ENCODE measurements at places on chromosomes 2 and 18. TPM values are rescaled to one million over a fixed set of nuclear protein-coding genes. Genes with fewer than 3 reads are reported as not detected.

DNA sequence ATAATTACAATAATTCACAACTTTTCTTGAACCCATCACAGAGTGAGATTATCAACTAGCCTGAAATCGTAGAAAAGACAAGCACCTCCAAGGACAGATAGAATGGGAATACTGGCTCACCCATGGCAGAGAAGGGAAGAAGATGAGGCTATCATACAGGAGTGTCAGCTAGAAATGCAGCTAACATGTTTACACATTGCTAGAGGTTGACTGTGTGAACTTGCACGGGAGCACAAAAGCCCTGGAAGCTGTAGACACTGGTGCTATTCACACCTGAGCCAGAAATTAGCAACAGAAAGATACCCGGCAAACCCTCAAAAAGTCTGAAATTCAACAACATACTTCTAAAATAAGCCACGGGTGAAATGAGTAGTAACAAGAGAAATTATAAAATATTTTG lies 131.8 kb downstream of the ZAP70 start:
- DNase-seq: no peak

- no peak for DNase-seq
Measured at GRCh38 chr2:181052523-181052891, 72.1 kb downstream of the UBE2E3 start.

GRCh38 chr2:22454826-22455485 lies 930.0 kb upstream of the KLHL29 start:
- DNase-seq: no peak

GRCh38 chr18:48902023-48902855 lies 48.5 kb downstream of the SMAD7 start:
- peak; percentile 90 for DNase-seq

- DNase-seq: no peak
Measured at GRCh38 chr2:226077031-226077430, 677.5 kb downstream of the NYAP2 start.

DNA sequence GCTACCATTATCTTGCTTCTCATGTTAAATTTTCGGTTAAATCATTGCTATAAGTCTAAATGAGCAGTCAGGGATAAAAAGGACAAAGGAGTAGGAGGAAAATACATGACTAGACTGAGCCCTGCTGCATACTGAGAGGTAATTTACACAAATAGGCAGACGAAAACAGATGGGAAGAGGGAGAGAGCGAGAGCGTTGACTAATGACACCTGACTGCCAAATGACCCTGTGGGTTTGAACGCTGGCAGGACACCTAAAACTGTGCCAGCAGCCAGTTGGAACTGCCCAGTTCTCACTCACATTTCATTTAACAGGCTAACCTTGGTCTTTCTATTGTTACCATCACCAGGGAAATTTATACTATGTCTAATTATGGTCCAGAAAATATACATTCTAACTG lies 978.2 kb downstream of the CPS1 start:
- DNase-seq: no peak

- DNase-seq: no peak
Measured at GRCh38 chr2:213696442-213696841, 412.2 kb downstream of the SPAG16 start.

DNA sequence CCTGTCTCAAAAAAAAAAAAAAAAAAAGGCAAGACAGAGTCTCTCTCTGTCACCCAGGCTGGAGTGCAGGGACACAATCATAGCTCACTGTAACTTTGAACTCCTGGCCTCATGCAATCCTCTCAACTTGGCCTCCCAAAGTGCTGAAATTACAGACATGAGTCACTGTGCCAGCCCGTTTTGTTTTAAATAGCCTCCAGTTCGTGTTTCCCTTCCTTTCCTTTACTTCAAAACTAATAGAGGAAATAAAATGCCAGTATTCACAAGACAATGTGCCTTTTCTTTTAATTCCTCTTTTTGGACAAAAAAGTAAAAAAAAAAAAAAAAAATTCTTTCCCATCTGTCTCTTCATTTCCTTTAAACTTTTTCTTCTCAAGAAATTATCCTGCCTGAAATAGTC lies 54.5 kb upstream of the ACMSD start:
- no peak for DNase-seq

- DNase-seq: no peak
Measured at GRCh38 chr2:84131278-84131830, 327.7 kb downstream of the SUCLG1 start.

GRCh38 chr2:99278793-99279291 lies 22.2 kb downstream of the LYG1 start:
- DNase-seq: no peak

- no peak for DNase-seq
Measured at GRCh38 chr2:54274781-54275242, 18.8 kb upstream of the TSPYL6 start.

DNA sequence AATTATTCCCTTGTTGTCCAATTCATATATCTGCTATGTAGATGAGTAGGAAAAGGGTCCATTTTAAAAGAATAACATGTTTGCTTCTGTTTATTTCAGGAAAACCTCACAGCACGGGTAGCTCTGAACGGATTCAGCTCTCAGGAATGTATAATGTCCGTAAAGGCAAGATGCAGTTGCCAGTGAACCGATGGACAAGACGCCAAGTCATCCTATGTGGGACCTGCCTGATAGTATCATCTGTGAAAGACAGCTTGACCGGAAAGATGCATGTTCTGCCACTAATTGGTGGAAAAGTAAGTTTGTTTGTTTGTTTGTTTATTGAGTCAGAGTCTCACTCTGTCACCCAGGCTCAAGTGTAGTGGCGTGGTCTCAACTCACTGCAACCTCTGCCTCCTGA lies 114.6 kb downstream of the PHLPP1 start:
- DNase-seq: no peak

DNA sequence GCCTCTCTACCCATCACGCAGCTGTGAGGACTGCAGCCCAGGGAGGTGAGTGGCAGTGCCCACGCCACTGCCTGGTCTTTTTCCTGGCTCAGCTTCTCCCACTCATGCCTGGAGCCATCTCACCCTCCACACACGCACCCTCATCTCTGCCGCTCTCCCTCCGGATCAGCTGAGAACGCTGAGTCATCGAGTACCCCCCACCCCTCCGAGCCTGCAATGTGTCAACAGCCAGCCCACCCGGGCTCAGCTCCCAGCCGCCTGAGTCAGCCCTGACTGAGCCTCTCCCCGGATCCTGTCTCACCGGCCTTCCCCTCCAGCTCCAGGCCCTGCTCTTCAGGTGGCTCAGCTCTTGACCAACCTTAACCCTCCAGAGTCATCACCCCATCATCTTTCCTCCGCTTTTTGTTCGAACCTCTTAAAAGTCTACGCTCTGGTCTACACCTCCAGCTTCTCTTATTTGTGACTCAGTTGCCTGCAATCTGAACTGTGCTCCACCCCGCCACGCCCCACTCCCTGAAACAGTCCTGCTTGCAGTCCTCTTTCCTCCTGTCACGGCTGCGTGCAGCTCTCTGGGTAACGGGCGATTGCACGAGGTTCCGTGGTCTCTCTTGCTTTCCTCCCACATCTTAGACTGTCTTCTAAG lies 94.4 kb upstream of the ASAP2 start:
- DNase-seq: no peak

GRCh38 chr2:156532989-156533388 lies 96.8 kb downstream of the GPD2 start:
- no peak for DNase-seq

DNA sequence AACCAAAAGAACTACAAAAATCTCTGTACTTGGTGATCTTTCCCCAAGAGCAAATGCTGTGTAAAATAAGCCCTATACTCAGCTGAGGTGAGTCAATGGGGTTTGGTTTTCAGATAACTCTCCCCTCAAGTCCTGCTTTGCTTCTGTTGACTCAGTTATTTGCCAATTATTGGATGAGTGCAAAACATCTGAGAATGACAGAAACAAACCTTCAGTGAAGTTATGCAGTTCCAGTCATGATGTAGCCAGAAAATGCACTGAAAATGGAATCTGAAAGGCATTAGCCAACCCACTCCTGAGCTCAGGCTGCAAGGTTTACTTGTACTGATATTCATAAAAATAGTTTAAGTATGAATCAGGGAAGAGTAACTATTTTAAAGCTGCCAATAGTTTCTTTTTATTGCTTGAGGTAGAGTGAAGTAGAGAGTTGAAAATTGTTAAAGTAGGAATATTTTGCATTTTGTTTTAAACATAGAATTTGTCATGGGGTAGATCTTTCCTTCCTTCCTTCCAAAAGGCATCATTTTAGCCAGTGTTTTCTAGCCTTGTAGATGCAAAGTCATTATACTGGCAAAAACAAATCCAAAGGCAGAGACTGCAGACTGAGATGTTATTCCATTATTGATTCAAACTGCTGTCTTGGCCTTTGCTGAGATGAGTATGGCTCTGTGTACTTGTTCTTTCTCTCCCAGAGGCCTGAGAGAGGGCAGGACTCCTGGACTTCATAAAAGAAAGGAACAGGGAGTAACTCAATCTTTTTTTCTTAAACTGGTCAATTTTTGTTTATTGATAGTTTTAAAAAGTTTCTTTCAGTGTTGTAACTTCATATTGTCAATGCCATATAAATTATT lies 215.3 kb downstream of the RND3 start:
- no peak for DNase-seq

GRCh38 chr18:26309281-26309680 lies 83.0 kb downstream of the TAF4B start:
- DNase-seq: no peak

DNA sequence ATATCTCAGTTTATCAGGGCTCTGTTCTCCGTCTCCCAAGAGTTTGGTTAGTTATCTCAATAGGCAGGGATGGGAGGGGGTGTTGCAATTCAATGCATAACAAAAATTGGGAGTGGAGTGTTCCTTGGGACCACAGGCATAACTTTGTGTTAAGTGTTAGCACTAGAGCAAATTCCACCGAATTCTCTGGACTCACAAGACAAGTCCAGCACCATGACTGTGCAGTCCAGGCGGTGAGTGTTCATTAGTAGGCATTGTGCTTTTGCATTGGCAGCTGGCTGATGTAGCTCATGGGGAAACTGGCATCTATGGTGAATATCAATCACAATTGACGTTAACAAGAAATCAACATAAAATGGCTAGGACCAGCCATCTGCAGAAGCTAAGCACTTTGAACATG lies 79.0 kb upstream of the CABLES1 start:
- DNase-seq: no peak

DNA sequence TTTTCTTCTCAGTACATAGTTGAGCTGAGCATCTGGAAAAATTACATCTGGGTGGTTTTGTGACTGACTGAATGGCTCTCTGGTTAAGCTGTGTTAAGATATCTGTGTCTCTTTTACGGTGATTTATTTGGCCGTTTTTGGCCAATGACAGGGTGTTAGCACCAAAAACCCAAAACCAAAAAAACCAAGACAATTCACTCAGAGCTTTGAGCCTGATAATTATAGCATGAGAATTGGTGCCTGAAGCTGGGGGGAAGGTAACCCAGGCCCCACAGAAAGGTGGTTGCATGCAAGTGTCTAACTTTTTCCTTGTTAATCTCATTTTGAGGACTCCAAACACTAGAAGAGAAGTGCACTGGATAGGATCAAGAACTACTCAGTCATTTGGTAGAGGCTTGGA lies 4.5 kb downstream of the CD28 start:
- no peak for DNase-seq

- DNase-seq: no peak
Measured at GRCh38 chr2:228023619-228024018, 152.2 kb downstream of the DAW1 start.

GRCh38 chr18:41721103-41721790 lies 233.8 kb upstream of the PIK3C3 start:
- no peak for DNase-seq

- no peak for DNase-seq
Measured at GRCh38 chr2:226002438-226002837, 602.9 kb downstream of the NYAP2 start.

GRCh38 chr2:180960982-180961381 lies 19.4 kb upstream of the UBE2E3 start:
- DNase-seq: no peak

GRCh38 chr2:20524412-20525040 lies 77.7 kb downstream of the RHOB start:
- DNase-seq: peak; percentile 44

DNA sequence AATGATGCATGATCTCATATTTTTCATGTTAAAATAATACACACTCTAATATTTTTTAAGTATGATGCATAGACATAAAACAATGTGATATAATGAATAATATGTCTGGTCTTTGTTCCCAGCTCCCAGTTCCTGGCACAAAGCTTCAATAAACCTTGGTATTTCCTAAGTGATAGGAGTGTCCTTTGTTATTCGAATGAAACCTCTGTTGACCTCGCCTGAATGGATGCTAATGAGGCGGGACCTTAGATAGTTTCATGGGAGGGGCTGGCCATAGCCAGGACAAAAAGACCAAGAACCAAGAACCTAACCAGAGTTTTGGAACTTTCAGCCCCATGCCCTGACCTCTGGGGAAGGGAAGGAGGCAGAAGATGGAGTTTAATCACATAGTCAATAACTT lies 257.7 kb upstream of the COPS8 start:
- no peak for DNase-seq

DNA sequence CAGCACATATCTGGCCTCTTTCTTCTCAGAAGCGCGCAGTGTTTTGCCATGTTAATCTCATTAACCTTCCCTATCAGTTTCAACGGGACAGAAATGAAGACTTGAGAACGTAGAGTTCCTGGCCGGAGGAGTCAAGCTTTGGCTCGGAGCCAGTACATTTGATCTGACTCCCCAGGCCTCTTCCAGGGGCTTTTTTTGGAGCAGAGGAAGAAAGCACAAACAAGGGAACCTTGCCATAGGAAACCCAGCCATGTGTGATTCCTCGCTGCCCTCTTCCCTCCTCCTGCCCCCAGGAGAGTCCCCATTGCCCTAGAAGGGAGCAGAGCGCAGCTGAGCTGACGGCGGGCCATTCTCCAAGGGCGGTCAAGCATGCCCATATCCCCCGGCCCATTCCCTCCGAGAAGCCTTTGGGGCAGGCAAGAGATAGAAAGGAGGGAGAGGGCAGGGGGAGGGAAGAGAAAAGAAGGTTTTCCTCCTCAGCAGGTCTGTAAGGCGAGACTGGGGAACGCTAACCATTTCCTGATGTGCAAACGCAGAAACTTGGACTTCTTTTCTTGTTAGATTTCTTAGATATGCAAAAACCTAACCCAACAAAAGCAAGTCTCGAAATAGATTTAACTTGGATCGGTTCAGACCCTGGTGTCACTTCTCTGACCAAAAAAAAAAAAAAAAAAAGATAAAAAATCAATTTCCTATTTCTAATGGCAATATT lies 63.7 kb upstream of the POU3F3 start:
- DNase-seq: no peak

DNA sequence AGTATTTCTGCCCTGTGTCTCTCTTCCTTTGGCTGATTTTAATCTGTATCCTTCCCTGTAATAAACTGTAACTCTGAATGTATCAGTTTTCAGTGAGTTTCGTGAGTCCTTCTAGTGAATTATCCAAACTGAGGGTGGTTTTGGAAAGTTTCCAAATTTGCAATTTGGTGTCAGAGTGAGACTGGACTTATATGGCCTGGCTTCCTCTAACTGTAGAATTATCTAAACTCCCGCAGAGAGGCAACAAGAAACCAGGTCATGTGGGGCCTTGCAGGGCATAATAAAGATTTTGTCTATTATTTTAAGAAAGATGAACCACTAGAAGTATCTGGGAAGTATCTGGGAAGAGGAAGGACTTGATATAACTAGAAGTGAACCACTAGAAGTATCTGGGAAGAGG lies 95.3 kb upstream of the RNF152 start:
- no peak for DNase-seq

GRCh38 chr2:222733470-222733845 lies 62.0 kb downstream of the MOGAT1 start:
- no peak for DNase-seq

Gene SLC4A3
- 6.7 TPM for total RNA-seq

Gene RBM43
- total RNA-seq: 23.7 TPM

Gene MATN3
- 8.8 TPM for total RNA-seq

Gene MITD1
- total RNA-seq: 34.5 TPM

Gene LHCGR
- total RNA-seq: 12.4 TPM

Gene TMEM163
- total RNA-seq: 0.45 TPM

Gene PIKFYVE
- total RNA-seq: 59.0 TPM

Gene MYOM1
- 19.9 TPM for total RNA-seq

Gene NGEF
- total RNA-seq: 17.5 TPM

All from sciatic nerve (tissue), 2 donors.